ENCODE measurements at places on chromosomes 16 and 17.

DNA sequence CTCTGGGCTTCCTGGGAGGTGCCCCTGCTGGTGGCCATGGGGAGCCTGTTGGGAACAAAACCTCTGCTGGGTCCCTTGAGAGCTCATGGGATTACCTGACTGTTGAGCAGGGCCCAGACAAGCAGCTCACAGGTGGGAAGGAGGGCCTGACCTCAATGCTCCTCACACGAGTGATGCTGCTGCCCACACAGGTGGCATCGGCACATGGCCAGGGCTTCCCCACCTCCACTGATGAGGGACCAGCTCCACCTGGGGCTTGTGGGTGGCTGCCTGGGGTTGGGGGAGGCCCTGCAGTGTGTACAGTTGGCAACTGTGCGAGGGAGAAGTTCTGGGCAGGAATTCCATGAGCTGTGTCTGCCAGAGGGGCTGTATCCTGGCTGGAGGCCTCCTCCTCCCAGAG lies 87.8 kb upstream of the NLRP1 start:
- no peak for DNase-seq

DNA sequence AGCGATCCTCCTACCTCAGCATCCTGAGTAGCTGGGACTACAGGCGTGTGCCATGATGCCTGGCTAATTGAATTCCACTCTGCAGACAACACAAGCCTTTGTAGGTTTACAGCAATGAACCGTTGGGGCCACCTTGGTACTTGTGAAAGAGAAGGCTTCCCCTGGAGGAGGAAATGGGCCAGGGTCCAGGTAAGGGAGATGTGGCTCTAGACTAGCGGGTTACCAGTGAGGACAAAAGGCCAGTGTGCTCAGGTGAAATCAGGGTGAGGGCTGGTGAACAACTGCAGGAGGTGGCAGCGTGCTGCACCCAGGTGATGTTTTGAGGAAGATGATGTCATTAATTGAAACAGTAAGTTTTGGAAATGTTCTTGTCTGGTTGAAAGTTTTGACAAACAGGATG lies 6.7 kb downstream of the SDR42E1 start:
- no peak for DNase-seq

DNA sequence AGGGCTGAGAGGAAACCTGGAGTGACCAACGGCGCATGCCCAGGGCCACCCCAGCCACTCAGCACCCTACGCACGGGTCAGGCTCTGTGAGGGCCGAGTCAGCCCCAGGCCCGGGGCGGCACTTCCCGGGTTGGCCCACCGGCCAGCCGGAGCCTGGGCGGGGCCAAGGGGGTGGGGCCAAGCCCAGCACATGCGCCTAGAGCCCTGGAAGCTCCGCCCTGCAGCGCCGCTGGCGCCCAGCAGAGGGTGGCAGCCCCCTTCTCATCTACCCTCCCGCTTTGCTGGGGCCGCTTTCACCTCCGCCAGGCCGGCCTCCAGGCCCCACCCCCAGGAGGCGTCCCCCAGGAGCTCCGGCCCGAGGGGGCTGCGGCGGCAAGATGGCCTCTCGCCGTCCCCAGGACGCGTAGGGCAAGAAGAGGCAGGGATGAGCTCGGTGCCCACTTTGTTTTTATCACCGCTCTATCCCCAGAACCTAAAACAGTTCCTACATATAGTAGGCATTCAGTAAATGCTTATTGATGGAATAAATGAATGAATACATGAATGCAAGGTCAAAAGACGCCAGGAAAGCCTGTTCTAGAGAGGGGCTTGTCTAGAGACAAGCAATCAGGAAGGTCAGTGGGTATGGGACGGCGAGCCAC lies 31.3 kb downstream of the MYO18A start:
- DNase-seq: peak; percentile 84

GRCh38 chr17:57694051-57694450 lies 51.0 kb downstream of the CCDC182 start:
- no peak for DNase-seq

- DNase-seq: no peak
Observed at GRCh38 chr17:74206332-74206818, 2.9 kb downstream of the RPL38 start.

GRCh38 chr16:79359082-79359481 lies 241.5 kb downstream of the MAF start:
- DNase-seq: no peak

GRCh38 chr16:47887496-47887895 lies 268.3 kb downstream of the ABCC12 start:
- peak; percentile 28 for DNase-seq

DNA sequence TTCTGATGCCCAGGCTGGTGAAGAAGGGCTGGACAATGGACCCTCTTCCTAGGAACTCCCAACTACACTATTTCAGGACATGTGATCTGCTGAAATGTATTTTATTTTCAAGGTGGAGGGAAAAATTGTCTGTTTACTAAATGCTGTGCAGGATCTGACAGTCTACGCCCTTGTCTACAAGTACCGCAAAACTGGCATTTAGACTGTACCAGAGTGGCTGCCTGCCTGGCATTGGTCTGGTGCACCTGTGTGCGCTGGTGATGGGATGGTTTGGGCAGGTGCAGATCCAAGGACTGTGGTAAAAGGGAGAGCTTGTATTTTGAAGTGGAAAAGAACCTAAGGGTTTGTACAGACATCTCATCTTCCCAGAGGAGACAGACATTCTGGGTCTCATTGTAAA lies 79.7 kb downstream of the AIPL1 start:
- DNase-seq: no peak

- DNase-seq: no peak
Observed at GRCh38 chr16:4133897-4134372, 17.7 kb upstream of the ADCY9 start.

DNA sequence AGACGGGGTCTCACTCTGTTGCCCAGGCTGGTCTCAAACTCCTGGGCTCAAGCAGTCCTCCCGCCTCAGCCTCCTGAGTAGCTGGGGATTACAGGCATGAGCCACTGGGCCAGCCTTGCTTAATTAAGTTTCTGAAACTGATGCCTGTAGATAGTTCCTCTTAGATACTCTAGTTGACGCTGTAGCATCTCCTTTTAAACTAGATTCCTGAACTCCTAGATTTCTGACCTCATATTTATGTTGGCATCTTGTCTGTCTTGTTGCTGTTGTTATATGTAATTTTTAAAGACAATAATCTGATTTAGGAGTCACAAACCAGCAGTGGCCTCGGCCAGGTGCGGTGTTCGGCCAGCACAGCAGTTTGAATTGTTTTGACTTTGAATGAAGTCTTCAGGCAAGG lies 37.5 kb downstream of the DHRS7B start:
- DNase-seq: no peak

DNA sequence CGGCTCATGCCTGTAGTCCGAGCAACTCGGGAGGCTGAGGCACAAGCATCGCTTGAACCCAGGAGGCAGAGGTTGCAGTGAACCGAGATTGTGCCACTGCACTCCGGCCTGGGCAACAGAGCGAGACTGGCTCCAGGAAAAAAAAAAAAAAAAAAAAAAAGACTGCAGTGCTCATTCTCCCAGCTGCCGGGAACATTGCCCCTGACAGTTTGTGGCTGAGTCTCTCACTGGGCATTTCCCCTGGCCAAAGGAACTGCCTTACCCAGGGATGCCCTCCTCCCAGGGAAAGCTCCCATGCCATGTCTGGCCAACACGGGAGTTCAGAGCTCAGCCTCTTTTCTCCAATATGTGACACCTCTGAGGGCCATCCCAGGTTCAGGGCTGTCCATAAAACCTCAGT lies 21.3 kb upstream of the USP10 start:
- DNase-seq: peak; percentile 17

DNA sequence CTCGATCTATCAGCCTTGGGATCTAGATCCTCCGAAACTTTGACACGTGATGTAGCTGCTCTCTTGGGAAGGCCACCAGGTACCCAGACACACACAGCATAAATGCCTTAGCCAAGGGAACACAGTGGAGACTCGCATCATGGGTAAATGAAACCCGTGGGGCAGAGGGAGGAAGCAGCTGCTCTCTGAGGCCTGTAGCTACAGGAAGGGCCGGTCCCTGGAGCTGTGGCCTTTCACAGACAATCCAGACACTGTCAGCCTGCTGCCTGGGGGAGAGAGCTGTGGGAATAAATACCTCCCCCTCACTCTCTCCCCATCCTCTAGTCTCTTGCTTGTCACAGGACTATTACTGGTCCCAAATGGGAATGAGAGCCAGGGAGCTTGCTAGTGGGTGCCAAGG lies 351.2 kb downstream of the UTP18 start:
- no peak for DNase-seq

- DNase-seq: no peak
Observed at GRCh38 chr16:85332175-85332574, 219.9 kb upstream of the CIBAR2 start.

- no peak for DNase-seq
Observed at GRCh38 chr17:6041246-6041645, 28.9 kb upstream of the WSCD1 start.

DNA sequence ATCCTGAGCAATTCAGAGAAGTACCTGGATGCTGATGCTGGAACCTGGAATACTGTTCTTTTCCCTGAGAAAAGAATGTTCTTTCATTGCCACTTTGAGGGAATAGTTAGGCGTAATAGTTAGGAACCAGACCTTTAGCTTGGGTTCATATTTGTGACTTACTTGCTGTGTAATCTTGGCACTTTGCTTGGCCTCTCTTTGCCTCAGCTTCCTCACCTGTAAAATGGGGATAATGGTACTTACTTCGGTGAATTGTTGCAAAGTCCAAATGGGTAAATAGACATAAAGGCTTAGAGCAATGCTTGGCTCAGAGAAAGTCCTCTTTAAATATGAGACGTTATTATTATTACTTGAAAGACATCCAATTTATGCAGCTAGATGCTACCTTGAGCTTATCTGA lies 55.0 kb upstream of the CLEC19A start:
- no peak for DNase-seq

- DNase-seq: no peak
Observed at GRCh38 chr16:69838489-69838888, 76.4 kb downstream of the WWP2 start.

GRCh38 chr16:23107117-23107516 lies 42.1 kb downstream of the USP31 start:
- no peak for DNase-seq

DNA sequence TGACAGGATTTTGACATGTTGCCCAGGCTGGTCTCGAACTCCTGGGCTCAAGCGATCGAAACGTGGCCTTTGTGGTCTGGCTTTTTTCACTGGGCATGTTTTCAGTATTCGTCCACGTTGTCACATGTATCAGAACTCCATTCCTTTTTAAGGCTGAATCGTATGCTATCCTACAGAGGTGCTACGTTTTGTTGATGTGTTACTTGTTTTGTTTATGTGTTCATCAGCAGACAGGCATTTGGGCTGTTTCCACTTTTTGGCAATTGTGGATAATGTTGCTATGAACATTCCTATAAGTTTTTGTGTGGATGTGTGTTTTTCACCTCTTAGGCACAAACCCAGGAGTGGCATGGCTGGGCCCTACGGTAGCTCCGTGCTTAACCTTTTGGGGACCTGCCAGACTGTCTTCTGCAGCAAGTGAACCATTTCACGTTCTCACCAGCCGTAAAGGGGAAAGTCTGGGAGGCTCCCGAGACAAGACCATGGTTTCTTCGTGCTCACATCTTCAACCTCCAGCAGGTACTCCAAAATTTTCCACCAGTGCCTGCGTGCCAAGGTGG lies 26.9 kb downstream of the ADCY9 start:
- DNase-seq: no peak

- DNase-seq: no peak
Observed at GRCh38 chr17:79444198-79444597, 166.7 kb downstream of the RBFOX3 start.

GRCh38 chr16:19555938-19556771 lies 652 bp downstream of the VPS35L start:
- DNase-seq: no peak

DNA sequence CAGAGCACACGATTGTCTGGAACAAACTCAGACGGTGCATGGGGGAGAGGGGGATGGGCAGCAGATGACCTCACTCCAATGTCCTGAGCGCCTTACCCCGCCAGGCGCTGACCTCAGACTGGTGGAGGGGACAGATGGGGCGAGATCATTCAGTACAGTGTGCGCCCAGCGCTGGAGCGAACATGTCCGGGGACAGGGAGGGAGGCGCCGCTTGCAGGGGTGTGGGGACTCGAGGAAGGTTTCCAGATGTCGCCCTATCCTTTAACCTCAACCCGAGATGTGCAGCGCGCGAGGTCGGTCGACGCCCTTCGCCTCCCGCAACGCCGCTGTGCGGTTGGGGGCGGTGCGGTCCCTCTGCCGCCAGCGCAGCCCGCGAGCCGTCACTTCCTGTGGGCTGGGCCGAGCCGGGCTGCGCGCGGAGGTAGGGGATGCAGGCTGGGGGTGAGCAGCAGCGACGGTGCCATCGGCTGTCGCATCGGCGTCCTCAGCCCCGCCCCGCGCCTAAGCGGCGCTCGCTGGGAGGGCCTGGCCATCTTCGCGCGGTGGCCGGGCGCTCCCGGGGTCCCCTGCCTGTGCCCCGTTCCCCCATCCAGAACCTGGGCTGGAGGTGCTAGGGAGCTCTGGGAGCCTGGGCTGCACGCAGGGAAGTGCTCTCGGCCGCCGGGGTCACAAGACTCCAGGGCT lies 5.3 kb upstream of the CDR2L start:
- DNase-seq: peak; percentile 69

DNA sequence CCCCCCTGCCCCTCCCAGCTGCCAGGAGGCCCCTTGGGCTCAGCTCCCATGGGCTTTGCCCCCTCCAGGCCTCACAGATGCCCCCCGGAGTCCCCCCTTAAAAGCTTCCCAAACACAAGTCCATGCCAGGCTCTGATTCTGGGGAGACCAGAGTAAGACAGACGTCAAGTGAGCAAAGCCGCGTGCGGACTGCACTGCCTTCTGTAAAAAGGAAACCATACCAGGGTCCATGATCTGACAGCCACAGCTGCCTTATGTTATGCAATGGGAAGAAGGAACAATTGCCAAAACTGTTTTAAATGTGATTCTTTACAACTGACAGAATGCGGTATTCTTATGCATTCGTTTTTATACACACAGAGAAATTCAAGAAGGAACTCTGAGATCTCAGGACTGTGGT lies 17.9 kb upstream of the HEXD start:
- DNase-seq: no peak

- no peak for DNase-seq
Observed at GRCh38 chr16:15553313-15554088, 89.5 kb downstream of the MARF1 start.

DNA sequence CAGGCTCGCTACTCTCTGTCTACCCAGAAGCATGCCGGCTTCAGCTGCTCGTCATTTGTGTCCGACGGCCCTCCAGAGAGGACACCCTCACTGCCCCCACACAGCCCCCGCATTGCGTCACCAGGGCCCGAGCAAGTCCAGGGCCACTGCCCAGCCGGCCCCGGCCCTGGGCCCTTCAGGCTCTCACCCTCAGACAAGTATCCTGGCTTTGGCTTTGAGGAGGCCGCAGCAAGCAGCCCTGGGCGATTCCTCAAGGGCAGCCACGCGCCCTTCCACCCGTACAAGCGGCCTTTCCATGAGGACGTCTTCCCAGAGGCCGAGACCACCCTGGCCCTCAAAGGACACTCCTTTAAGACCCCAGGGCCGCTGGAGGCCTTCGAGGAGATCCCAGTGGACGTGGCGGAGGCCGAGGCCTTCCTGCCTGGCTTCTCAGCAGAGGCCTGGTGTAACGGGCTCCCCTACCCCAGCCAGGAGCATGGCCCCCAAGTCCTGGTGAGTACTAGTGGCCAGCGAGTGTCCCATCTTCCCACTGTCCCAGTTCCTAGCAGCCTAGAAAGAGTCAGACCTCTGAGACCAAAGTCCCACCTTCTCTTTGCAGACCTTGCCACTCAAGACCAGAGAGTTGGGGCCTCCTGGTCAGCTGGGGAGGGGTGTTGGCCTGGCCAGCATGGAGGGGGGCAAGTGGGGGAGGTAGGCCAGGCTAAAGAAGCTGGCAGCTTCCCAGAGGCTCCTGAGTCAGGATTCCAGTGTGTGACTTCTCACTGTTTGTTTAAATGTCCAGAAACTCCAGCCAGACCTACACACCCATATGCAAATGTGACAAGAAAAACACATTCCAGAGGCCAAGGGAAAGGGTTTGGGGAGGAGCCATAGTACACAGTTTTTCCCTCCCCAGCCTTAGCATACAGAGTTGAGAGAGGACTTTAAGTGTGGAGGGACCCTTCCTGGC lies 18.6 kb downstream of the FOXN1 start:
- DNase-seq: no peak

Data from RCC 7860 (cell line).